NCI-H524 (cell line): ENCODE measurements at places on chromosomes 4 and X.

DNA sequence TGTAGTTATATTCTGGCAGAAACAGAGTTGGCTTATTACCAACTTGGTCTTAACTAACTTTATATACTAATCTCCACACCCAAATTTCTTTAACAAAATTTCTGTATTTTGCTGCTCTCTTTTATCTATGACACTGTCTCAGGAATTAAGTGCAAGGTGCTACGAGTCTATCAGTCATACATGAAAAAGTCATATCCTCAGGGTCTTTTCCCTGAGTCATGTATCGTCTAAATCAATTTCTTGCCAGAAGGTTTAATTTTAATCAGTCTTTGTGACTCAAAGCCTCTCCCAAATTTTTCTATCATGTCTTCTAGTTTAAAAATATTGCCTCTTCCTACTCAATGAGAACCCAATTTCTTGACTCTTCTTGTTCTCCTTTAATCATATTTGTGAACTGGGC, 1803.6 kb upstream of the PCDH7 start:
- DNase-seq, result no peak

DNA sequence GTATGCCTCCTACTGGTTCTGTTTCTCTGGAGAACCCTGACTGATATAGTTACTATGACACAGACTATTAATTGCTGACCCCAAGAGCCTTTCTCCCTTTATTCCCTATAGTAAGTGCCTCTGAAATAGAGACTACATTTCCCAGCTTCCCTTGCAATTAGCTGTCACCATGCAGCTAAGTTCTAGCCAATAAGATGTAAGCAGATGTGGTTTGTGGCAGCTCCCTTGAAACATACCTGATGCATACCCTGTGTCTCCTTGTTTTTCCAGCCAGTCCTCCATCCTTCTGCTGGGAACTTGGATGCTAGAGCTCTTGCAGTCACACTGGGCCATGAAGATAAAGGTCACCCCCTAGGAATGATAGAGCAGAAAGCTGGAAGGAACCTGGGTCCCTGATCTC, 9.7 kb upstream of the TMEM165 start:
- DNase-seq, result no peak

- no peak for DNase-seq
Measured at GRCh38 chrX:22177950-22178515, 94.7 kb upstream of the CBLL2 start.

GRCh38 chr4:169615467-169616106, 3.2 kb upstream of the NEK1 start:
- no peak for DNase-seq

DNA sequence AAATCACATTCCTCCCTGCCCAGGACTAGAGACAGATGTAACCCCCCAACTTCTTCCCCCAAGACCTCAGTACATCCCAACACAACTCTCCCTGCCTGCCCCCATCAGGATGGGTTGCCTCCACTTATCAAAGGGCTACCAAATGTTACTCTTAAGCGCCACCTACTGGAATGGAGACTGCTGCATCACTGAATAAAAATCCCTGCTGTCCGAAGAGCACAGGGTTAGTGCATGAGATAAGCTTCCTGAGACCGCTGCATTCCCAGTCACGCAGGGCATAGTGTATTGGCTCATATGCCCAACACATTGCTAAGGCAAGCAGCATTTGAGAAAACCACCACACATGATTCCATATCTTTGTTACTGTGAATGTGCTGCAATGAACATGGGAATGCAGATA, 544.5 kb downstream of the PPP4R3C start:
- no peak for DNase-seq

DNA sequence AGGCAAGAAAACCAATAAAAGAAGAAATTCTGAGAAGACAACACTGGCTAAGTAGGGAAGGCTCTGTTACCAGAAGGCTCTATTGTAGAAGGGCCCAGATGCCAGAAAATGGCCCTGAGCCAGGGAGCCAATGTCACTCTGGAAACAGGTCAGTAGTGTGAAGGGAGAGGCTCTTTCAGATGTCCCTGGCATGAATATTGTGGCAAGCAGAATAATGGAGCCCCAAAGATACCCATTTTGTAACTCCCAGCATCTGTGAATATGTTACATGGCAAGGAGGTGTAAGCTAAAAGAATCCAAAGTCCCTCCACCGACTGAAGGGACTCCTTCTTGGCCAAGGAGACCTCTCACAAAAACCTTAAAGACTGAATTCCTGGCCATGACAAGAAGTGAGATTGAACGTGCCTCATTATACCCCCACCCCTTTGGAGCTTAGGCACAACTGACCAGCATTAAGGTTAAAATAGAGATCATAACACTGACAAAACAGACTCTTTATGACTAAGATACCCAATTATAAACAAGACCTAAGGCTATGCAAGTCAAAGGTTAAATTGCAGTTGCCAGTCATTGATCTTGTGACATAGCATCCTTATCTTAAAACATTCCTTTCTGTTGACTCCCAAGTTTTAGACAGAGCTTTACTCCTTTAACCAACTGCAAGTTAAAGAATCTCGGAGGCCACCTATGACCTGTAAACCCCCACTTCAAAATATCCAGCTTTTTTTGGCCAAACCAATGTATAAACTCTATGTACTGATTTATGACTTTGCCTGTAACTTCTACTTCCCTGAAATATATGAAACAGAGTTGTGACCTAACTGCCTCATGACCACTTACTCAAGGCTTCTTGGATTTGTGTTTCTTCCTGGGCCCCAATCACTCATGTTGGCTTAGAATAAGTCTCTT, 42.2 kb upstream of the SMIM10 start:
- DNase-seq, result no peak

DNA sequence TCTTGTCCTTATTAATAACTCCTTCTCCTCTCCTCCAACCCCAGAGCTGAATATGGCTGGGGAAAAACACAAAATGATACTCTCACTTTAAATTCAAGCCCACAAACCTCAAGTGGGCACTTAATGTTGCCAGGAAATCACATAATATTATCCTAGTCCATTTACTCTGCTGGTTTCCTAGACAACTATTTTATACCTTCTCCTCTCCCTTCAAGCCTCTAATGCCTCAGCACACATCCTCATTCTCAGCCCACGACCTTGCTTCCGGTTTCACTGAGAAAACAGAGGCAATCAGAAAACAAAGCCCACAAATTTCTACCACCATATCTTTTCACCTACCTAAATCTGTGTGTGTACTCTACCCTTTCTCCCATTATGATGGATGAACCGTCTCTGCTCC, 12.1 kb upstream of the CLCN5 start:
- DNase-seq, result peak; percentile 19

DNA sequence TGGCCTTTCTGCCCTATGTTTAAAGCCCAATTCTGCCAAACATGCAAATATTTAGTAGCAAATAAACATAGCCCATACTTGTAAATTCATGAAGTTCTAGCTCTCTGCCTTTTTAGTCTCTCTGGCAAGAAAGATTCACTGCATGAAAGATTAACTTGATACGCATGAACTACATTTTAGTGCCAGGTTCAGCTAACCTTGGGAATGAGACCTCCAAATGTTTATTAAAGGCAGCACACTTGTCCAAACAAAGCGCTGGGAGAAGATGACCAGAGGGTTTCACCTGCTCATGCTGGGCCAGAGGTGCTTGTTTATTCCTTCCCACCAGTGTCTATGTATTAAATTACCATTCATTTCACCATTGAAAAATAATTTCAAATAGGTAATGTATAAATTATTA, 44.5 kb upstream of the IL1RAPL1 start:
- no peak for DNase-seq

DNA sequence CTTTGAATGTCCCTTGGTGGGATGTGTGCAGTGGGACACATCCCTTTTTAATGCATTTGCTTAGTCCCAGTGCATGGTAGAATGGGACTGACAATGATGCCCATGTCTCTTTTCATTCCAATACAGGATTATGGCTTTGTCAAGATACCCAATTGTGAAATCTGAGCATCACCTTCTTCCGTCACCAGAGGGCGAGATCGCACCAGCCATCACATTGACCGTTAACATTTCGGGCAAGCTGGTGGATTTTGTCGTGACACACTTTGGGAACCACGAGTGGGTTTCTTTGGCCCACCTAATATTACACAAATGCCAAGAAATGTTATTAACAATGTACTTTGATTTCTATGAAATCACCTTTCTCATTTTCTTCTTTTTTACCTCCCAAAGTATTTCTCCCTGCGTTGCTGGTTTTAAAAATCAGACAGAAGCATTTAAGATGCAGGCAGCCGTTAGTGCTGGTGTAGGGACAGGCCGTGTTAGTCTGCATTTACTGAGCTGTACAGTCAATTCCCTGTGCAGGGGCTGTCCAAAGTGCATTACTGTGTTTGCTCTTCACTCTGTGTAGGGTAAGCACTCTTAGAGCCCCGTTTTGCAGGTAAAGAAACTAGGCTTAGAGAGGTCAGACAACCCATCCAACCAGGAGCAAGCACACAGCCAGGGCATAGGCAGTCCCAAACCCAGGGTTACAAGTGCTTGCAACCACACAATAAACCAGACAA, 46.5 kb downstream of the CWH43 start:
- DNase-seq, result peak; percentile 26

GRCh38 chr4:20445933-20446723, 194.4 kb downstream of the SLIT2 start:
- peak; percentile 93 for DNase-seq

- DNase-seq, result peak; percentile 13
Measured at GRCh38 chr4:118836301-118837120, 585 bp upstream of the SEC24D start.

DNA sequence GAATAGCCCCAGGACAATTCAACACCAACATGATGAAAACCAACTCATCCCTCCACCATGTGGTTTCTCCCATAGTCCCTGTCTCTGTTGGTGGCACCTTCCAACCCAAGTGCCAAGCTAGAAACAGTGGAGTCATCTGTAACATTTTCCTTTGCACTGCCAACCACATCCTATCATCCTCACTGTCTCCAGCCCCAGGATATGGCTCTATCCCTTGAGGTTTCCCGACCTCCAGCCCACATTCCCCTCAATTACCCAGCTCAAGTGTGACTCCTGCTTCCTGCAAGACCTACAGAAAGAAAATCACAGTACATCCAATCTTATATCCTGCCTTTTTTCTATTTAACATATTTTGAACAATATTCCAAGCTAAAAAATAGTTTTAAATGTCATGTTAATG, 24.2 kb downstream of the PNMA6F start:
- DNase-seq, result no peak
